ENCODE measurements at places on chromosomes 2 and 18.

- no peak overlapping the region for H3K4me3 ChIP-seq
- H3K36me3 ChIP-seq: peaks cover 7% of the 10 kb centered on the region
- peaks cover 18% of the 10 kb centered on the region for H3K4me1 ChIP-seq
- no peak for DNase-seq
Observed at GRCh38 chr2:36361396-36361795, 5.8 kb downstream of the CRIM1 start.

DNA sequence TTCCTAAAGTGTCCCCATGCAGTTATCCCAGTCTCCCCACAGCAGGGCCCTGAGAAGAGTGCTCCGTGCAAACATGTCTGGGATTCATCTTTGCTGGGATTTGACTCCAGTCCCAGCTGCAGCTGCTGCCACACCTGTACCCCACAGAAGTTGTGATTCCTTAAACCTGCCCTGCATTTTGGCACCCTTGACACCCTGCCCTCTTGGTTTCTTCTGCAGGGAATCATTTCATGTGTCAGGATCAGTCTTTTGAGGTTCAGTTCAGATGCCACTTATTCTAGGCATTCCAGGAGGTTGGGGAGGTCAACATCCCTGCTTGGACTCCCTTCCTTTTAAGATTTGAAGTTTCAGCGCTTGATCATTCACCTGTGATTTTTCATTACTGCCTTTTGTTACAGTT is 108.3 kb downstream of the SPTBN1 start:
- no peak for DNase-seq
- peaks cover 18% of the 10 kb centered on the region for H3K36me3 ChIP-seq
- no peak overlapping the region for H3K27ac ChIP-seq
- no peak overlapping the region for H3K4me3 ChIP-seq
- H3K4me1 ChIP-seq: peaks cover 75% of the 10 kb centered on the region
- no peaks in the 10 kb centered on the region for H3K27me3 ChIP-seq

- H3K36me3 ChIP-seq: peaks cover 11% of the 10 kb centered on the region
- peak overlapping the region; percentile 51 for H3K27ac ChIP-seq
- H3K4me3 ChIP-seq: no peak overlapping the region
- H3K4me1 ChIP-seq: peaks cover 7% of the 10 kb centered on the region
- DNase-seq: peak; percentile 55
- no peaks in the 10 kb centered on the region for H3K27me3 ChIP-seq
Observed at GRCh38 chr2:238263204-238264071, 23.6 kb upstream of the HES6 start.

GRCh38 chr2:119263656-119264055 is 40.0 kb downstream of the STEAP3 start:
- H3K4me3 ChIP-seq: no peak overlapping the region
- no peak overlapping the region for H3K27ac ChIP-seq
- no peaks in the 10 kb centered on the region for H3K4me1 ChIP-seq
- peaks cover 10% of the 10 kb centered on the region for H3K27me3 ChIP-seq
- DNase-seq: no peak
- H3K36me3 ChIP-seq: no peaks in the 10 kb centered on the region

DNA sequence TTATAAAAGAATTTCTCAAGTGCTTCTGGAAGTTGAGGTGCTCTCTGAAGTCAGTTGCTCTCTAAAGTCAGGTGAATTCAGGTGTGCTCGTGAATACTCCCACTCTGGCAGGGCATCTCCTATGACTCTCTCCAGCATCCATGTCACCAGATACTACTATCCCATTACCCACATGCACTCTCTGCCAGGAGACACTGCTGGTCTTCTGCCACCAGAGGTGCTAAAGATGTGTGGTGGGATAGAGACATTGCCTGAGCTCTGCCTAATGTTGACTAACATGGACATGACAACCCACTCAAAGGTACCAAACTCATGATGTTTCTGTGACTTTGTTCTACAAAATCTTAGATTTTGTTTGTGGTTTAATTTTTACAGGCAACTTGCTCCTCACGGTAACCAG is 106.4 kb upstream of the HNRNPA3 start:
- peaks cover 48% of the 10 kb centered on the region for H3K27me3 ChIP-seq
- H3K4me3 ChIP-seq: no peak overlapping the region
- DNase-seq: no peak

GRCh38 chr2:43038696-43039094 is 187.7 kb downstream of the ZFP36L2 start:
- H3K36me3 ChIP-seq: peaks cover 3% of the 10 kb centered on the region
- H3K27me3 ChIP-seq: no peaks in the 10 kb centered on the region
- DNase-seq: no peak
- no peaks in the 10 kb centered on the region for H3K4me1 ChIP-seq
- no peak overlapping the region for H3K4me3 ChIP-seq
- H3K27ac ChIP-seq: no peak overlapping the region

DNA sequence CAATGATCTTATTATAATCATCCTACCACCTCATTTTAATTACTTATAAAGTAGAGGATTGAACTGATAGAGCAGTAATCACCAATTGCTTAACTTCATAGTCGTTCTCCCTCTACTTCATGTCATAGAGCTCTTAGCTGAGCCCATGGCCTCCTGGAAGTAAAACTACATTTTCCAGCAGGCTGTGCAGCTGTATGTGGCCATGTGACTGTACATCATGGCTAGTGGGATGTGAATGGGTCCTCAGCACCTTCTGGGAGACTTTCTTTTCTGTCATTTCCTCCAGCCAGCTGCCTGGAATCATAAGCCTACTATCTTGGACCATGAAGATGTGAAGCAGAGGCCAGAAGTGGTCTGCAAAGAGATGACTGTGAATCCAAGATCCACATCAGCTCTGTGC is 128.7 kb upstream of the SKOR2 start:
- H3K27me3 ChIP-seq: peaks cover 24% of the 10 kb centered on the region
- no peaks in the 10 kb centered on the region for H3K36me3 ChIP-seq
- no peak overlapping the region for H3K27ac ChIP-seq
- H3K4me1 ChIP-seq: no peaks in the 10 kb centered on the region

- H3K36me3 ChIP-seq: peaks cover 6% of the 10 kb centered on the region
- no peaks in the 10 kb centered on the region for H3K27me3 ChIP-seq
- no peak overlapping the region for H3K4me3 ChIP-seq
- no peak overlapping the region for H3K27ac ChIP-seq
Observed at GRCh38 chr2:232142049-232142448, 180.5 kb downstream of the DIS3L2 start.

GRCh38 chr2:150792780-150793300 is 305.4 kb upstream of the RND3 start:
- H3K4me1 ChIP-seq: no peaks in the 10 kb centered on the region
- H3K27ac ChIP-seq: no peak overlapping the region
- no peak overlapping the region for H3K4me3 ChIP-seq
- H3K36me3 ChIP-seq: no peaks in the 10 kb centered on the region
- H3K27me3 ChIP-seq: no peaks in the 10 kb centered on the region

DNA sequence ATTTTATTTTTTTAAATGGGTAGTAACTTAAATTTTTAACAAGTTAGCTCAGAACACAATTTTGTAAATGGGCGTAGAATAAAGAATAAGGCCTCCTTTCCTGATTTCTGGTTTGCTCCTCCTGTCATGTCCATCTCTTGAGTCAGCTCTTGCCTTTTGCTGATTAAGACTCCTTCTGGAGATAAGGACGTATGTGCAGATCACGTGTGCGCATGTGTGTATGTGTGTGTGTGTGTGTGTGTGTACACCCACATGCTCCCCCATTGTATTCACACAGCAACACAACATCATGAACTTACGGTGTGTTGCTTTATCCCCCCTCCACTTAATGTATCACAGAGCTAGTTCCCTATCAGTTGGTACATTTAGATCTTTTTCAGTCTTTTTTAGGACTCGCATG is 182.9 kb downstream of the PRKCE start:
- peaks cover 2% of the 10 kb centered on the region for H3K36me3 ChIP-seq
- no peak overlapping the region for H3K27ac ChIP-seq
- DNase-seq: no peak
- no peaks in the 10 kb centered on the region for H3K27me3 ChIP-seq

DNA sequence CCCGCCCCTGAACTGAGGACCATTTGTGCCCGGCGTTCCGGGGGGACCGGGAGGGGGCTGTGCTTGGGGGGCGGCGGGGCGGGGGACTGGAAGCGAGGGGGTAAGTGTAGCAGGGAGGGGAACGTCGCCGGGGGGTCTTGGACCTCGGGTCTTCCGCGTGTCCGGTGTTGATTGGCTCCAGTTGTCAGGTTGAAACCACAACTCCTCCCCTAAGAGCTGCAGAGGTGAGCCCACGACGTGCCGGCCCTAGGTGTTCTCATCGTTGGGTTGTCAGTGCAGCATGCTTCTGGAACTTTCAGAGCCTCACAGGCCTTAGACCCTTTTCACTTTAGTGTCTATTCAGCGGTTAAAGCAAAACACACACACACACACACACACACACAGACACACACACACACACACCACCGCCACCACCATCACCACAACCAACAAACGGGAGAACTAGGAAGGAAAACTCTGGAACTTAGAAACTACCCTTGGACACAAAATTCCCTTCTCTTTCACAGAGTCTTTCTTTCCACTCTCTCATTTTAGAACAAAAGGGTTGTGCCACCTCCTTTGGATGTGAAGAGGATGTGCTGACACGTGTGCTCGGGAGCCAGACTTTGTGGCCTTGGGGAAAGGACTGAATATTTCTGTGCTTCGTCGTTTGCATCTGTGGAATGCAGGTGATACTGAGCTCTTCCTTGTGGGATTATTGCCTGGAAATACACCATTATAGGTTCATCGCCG is 6.7 kb upstream of the DLX2 start:
- peaks cover 10% of the 10 kb centered on the region for H3K36me3 ChIP-seq
- no peak overlapping the region for H3K27ac ChIP-seq
- H3K4me1 ChIP-seq: peaks cover 24% of the 10 kb centered on the region
- no peak overlapping the region for H3K4me3 ChIP-seq

DNA sequence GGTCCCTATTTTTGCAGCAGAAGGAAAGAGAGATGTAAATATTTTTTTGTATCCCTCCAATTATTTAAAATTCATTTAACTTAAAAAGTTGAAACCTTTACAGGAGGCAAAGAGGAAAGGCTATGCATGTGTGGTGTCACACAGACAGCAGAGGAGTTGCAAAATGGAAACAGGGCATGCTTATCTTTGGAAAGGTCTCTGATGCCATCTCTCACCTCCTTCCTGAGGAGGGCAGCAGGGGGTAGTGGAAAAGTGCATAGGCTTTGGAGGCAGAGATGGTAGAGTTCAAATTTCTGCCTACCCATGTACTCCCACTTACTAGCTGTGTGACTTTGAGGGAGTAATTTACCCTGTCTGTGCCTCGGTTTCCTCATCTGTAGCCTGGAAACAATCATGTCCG is 99.6 kb upstream of the MCFD2 start:
- H3K27me3 ChIP-seq: no peaks in the 10 kb centered on the region
- H3K4me1 ChIP-seq: peaks cover 13% of the 10 kb centered on the region
- H3K4me3 ChIP-seq: no peak overlapping the region
- no peak for DNase-seq
- peak overlapping the region; percentile 24 for H3K27ac ChIP-seq
- H3K36me3 ChIP-seq: peaks cover 24% of the 10 kb centered on the region

- peaks cover 70% of the 10 kb centered on the region for H3K27me3 ChIP-seq
- DNase-seq: no peak
- peaks cover 22% of the 10 kb centered on the region for H3K4me1 ChIP-seq
- peaks cover 2% of the 10 kb centered on the region for H3K36me3 ChIP-seq
- H3K27ac ChIP-seq: no peak overlapping the region
Observed at GRCh38 chr2:127219171-127220070, 678 bp downstream of the CYP27C1 start.

DNA sequence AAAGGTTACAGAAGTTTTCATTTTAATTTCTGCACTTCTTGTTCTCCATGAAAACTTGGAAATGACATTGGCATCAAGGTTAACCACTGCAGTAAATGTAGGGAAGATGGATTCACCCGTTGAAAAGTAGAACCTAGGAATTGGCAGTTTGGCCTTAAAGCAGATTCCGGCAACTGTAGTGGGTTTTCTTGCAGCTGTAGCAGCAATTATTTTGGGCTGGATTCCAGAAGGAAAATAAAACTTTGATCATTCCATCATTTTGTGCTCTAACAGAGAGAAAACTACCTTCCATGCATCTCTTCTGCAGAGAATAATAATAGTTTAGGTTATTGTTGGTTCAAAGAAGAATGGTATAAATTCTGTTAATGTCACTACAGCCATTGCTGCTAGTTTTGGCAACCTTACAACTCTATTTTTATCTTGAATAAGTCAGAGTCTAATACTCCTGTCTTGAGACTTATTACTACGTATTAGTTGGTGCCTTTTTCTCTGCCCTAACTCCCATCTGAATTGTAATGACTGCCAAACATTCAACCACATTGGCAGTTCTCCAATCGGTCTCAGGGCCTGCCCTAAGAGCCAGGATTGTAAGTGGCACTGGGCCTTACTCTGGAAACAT is 178.1 kb upstream of the PIEZO2 start:
- no peak for DNase-seq
- no peaks in the 10 kb centered on the region for H3K4me1 ChIP-seq

- H3K27ac ChIP-seq: no peak overlapping the region
- peaks cover 50% of the 10 kb centered on the region for H3K27me3 ChIP-seq
- no peak overlapping the region for H3K4me3 ChIP-seq
- DNase-seq: no peak
- H3K36me3 ChIP-seq: no peaks in the 10 kb centered on the region
- no peaks in the 10 kb centered on the region for H3K4me1 ChIP-seq
Observed at GRCh38 chr18:78303519-78304191, 676.0 kb upstream of the SALL3 start.

- peaks cover 50% of the 10 kb centered on the region for H3K36me3 ChIP-seq
- peak overlapping the region; percentile 94 for H3K27ac ChIP-seq
- peaks cover 79% of the 10 kb centered on the region for H3K4me1 ChIP-seq
Observed at GRCh38 chr2:69641471-69641870, 2.1 kb downstream of the AAK1 start.

DNA sequence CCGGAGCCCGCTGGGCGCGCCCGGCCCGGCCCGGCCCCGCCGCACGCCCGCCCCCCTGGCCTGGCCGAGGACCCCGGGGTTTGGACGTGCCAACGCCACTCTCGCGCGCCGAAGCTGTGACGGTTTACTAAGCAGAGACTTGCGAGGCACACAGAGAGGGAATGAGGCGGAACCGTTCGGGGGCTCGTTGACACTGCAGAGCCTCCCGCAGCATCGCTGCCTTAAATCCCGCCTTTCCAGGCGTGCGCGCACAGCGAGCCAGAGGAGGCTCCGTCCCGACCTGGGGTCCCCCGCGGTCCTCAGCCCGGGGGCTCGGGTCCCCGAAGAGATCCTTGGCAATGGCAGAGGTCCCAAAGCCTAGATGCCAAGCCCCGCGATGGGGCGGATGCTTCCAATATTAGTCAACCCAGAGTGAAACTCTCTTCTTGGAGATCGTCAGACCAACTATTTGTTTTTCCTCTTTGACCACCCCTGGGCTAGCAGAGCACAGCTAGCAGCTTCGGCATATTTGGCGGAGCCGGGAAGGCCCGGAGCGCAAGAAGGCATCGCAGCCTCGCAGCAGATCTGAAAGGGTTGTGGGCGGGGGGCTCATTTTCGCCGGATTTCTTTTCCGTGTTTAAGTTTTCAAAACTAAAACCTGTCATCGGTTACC is at the start of gene ZNF385B:
TSS of gene ZNF385B (minus strand) at position 197 of the 652 bp plus-strand sequence.
- no peak for DNase-seq
- H3K4me1 ChIP-seq: no peaks in the 10 kb centered on the region
- no peak within 1 kb of the TSS for H3K27ac ChIP-seq

Data from central memory CD8-positive, alpha-beta T cell (primary cell).